ENCODE measurements at places on chromosomes 16 and 17.
A peak's percentile ranks its signal among the peaks of the same experiment; 100 is the strongest.

- DNase-seq: no peak
These were observed 51.8 kb downstream of the CA10 start for GRCh38 chr17:52106638-52107261.

DNA sequence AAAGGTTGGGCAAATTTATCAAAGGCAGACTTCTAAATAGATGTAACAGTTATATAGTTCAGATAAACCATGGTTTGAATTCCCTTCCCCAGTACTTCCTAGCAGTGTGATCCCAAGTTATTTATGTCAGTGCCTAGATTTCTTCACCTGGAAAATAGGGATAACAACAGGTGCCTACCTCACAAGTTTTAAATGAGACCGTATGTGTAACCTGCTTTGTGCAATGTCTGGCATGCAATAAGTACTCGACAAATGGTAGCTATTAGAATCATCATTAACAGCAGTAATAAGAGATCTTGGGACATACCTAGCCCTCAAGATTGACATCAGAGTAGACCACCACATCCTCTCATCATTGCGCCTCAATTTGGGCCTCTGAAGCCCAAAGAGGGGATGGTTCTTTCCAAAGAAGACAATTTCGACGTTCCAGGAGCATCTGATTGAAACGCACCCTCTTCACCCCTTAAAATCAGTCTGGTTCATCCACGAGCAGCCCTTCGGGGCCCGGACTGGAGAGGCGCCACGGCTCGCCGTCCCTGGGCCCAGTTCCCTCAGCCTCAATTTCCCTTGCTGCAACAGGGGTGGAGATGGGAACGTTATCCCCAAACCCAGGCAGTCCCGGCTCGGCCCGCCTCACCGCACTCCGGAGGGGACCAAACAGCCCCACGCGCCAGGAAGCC is 541 bp downstream of the ACACA start:
- DNase-seq: no peak

GRCh38 chr16:72001180-72001874 is 1.1 kb upstream of the PKD1L3 start:
- no peak for DNase-seq

DNA sequence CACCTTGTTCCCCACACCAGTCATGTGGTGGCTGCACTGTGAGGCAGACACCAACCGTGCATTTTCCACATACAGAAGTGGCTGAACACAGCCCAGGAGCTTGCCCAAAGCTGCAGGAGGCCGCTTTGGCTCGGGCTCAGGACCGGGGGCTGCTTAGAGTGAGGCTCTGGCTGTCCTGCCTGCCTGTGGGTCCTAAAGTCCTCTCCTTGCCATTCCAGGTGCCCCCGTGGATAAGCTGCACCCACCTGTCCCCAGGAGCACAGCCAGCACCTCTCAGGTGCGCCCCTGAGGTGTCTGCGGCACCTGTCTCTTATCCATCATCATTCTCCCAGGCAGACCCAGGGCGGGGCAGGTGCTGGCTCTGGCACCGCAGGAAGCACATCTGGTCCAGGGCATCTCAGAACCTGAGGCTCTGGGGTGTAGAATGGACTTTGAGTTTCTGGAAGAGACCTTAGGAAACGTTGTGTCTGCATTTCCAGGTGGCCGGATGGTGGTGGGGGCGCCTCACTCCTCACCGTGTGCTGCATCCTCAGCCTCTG is 180.5 kb upstream of the ZNF469 start:
- DNase-seq: no peak

DNA sequence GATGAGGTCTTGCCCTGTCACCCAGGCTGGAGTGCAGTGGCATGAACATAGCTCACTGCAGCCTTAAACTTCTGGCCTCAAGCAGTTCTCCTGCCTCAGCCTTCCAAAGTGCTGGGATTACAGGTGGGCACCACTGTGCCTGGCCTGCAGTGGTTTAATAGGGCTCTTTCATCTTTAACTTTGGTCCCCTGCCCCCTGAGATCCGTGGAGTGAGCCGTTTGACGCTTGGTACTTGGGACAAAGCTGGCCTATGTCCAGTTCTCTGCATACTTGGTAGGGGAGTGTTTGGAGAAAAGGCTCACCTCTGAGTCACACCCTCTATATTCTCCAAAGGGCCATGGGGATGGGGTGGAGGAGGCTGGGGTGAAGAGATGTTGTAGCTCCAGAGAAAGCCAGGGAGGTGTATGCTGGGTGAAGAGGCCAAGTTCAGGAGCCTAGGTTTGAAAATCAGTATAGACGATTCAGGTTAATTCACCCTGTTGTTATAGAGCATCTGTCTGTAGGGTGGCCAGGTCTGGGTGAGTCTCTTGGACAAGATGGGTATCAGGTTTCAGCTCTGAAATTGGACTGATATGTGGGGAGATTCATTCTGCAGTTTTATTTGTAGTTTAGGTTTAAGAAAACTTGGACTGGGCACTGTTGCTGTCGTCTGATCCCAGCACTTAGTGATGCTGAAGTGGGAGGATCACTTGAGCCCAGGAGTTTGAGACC is 17.6 kb downstream of the ABCC1 start:
- DNase-seq: no peak

GRCh38 chr16:53511403-53512280 is 8.6 kb upstream of the AKTIP start:
- DNase-seq: no peak

DNA sequence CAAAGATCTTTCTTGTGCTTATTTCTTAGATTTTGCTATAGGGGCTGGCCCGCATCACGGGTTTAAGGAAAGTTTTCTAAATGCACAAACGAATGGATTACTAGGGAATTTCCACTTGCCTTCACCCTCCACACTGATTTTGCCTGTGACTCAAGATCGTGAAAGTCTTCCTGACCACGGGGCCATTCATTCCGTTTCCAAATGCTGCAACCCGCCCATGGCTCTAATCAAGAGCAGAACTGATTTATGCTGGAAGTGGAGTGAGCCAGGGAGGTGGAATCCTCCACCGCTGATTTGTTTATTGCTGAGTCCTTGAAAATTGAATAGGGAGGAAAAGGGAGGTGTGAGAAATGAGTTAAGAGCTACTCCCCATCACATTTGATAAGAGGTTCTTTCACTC is 52.4 kb downstream of the CA10 start:
- DNase-seq: no peak

DNA sequence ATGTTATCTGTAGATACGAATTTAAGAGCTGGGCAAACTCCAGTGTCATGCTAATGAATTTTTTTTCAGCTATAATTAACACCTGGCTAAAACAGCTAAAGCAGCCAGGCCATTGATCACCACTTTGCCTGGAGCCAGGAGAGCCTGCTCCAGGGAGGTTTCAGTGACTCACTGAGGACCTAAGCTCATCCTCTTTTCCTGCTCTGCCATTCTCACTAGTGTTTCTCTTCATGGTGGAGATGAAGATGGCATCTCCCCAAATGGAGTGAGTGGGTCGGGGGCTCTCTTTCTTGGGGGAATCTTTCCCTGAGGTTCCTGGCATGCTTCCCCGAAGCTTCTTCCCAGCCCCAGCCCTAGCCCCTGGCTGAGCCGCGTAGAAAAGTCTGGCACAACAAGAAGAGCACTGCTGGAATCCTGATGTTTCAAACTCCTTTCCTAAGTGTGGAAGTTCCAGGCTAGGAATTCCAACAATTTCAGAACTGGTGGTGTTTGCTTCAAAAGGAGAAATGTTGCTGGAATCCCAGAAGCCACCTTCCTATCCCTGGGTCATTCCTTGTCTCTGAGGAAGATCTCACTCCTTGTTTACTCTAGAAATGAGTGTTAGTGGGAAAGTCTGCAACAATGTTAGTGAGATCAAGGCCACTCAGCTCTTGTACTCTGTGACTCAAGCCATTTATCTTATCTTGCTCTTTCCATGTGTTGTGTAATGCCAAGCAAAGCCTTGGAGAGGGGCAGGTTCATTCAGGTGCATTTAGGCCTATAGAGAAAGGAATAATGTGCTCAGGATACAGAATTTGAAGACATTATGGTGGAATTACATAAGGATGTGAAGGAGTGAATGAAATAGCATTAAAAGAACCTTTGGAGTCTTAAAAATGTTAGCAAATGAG is 26.0 kb upstream of the B4GALNT2 start:
- no peak for DNase-seq

DNA sequence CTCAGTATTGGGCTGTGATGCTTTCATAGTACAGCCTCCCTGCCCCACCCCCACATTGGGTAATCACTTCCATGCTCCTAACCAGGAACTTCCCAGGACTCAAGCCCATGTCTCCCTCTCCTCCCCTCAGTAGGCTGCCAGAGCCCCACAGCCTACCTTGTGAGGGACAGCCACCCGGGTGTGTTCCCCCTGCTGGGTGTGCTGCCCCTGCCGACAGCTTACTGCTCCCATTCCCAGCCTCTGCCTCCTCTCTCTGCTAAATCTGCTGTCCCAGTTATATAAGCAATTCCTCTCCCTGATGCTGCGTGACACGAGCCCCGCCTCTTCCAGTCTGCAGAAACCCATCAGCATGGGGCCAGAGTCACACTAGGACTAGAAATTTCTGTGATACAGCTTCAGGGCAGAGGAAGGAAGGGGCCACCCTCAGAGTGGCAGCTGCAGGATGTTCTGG is at the start of gene RSKR:
TSS of gene RSKR (minus strand) at position 255 of the 451 bp plus-strand sequence. CDS start at position 231, 24 bp downstream.
- DNase-seq: no peak

GRCh38 chr17:49379926-49380325 is 17.9 kb upstream of the ZNF652 start:
- DNase-seq: no peak

GRCh38 chr16:70778901-70779309 is 22.1 kb downstream of the VAC14 start:
- no peak for DNase-seq

DNA sequence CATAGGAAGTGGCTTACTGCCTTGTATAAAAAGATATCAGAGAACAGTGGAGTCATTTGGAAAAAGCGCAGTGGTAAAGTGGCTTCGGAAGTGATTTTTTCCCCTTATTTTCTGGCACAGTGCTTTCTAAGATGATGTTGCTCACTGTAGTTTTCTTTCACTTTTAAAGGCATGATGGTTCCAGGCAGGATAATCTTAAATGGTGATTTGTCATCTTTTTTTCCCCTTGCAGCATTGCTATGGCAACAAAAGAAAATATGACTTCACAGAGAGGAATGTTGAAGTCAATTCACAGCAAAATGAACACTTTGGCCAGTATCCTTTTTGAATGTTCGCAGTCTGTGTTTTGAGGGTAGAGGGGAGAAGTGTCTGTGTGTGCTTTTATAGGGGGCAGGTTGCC is 42.5 kb downstream of the GOSR1 start:
- no peak for DNase-seq

- DNase-seq: no peak
These were observed 22.2 kb downstream of the DHRS7C start for GRCh38 chr17:9769036-9769695.

- DNase-seq: no peak
These were observed 78.1 kb upstream of the DHX40 start for GRCh38 chr17:59487161-59487873.

GRCh38 chr16:57045694-57046381 is 46.5 kb upstream of the CPNE2 start:
- no peak for DNase-seq

DNA sequence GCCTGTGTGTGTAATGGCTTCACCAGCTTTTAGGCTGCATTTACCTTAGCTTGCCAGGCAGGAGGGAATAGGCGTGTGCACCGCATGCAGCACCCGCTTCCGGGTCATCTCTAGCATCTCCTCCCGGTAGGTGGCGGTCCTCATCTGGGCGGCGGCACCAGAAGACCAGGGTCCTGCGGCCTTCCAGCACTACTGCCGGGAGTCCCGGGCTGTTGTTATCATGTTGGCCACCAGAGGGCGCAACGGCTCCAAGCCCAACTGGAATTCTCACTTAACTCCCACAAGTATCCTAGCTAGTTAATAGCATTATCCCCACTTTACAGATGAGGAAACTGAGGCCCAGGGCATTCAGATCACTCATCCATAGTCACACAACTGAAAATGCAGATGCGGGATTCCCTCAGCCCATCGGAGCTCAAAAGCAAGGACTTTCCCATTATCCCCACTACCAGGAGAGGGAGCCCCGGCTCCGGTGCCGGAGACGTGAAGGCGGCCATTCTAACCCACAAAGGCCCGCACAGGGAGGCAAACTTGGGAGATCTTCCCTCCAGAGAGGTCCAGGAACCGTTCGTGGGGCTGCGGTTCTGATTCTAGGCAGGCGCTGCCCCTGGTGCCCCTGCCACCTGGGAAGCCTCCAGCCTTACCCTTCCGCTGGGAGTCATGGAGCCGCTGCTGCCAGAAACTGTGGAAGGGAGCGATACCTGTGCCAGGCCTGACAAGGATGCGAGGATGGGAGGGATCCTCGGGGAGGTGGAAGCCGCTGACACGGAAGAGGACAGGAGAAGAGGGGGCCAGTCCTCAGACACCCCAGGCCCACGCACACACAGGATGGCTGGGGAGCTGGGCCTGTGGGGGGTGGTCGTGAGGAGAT is 23.9 kb downstream of the LGALS9 start:
- DNase-seq: peak; percentile 13

DNA sequence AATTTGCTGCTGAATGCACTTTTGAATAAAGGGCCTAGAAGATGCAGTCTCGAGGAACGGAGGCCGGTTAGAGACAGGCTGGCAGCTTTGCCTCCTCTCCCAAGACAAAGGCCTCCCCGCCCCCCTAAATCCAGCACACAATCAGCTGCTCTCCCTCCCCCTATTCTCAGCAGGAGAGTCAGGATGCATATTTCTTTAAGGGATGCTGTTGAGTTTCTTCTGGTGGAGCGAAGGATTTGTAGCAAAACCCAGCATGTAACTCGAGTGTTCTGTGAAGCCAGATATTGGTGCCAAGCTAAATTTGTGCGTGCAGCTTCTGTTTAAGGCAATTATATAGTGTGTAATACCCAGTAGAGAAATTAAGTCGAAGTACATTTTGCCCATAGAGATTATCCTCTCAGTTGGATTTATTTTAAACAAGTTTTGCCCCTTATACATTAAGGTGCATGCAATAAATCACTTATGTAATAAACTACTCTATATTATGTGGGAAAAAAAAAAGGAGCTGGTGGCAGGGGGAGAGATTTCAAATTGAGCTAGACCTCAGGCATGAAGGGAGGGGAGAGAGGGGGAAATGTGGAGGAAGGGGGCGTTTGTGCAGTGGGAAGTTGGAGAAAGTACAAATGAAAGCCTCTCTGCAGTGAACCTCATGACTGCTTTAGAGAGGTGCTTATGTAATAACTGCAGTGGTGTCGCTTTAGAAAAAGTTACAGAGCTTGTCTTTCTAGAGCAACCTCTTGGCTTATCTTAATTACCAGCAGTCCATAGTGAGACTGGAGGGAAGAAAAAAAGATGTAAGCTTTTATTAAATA is 599.2 kb downstream of the MAF start:
- DNase-seq: no peak

DNA sequence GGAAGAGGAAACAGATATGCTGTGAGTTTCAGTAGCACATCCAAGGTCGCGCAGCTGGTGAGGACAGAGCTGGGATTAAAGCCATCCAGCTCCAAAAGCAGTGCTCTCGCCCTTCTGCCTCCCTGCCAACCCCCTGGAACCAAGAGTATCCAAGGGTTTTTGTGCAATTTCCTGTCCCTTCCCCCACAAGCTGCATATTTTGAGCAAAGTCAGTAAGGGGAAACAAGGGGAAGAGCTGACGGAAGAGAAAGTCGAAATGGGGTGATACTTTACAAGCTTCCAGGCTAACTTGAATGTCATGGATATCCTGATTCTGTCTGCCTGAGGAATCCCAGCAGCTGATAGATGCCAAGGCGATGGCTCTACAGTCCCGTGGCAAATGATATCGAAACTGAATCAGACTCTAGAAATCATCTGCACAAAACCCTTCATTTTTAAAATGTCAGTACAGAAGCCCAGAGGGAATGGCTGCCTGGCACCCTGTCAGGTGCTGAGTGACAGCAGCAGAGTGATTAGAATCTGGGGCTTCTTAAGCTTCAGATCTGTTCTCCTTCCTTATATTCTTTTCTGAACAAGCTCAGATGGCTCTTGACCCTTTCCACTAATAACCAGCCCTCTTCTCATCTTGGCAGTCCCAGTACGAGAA is 42.9 kb upstream of the TEKT3 start:
- no peak for DNase-seq
